Colonic mucosa (tissue), 4 donors: ENCODE measurements at places on chromosomes 5 and 9.

- no peak for DNase-seq
Measured at GRCh38 chr5:145859897-145860296, 12.9 kb downstream of the GRXCR2 start.

GRCh38 chr5:143613329-143613728, 198.6 kb upstream of the HMHB1 start:
- no peak for DNase-seq

- DNase-seq = no peak
Measured at GRCh38 chr5:127518319-127518621, 830 bp downstream of the PRRC1 start.

DNA sequence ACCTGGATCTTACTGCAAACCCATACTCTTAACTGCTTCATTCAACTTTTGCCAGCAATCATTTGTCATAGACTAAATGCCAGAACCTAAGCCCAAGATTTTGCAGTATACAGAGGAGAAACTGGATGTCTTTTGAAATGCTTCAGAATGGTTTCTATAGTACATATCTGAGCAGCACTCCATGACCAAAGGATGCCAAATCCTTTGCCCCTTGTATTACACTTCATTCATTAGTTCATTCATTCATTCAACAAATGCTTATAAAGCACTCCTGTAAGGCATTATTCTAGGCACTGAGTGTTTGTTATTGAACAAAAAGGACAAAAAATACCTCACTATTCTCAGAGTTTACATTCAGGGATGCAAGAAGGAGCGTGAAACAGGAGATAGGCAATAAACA, 119.9 kb downstream of the SLC1A3 start:
- DNase-seq = no peak

DNA sequence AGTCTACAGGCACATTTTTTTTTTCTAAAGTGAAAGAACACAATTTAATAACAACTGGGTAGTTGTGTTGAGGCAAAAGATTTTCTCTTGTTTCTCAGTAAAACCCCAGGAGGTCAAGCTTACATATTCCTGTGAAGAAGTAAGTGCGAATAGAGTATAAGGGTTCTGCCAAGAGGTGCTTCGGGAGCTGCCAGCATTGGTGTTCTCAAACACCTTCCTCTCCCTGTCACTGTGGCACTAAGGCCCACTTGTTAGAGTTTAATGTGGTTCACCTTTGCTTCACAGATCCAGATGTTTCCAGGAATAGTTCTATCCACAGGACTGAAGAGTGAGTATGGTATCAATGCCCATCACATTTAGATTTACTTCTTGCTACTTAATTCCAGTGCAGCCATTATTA, 91.7 kb upstream of the C6 start:
- DNase-seq = no peak

DNA sequence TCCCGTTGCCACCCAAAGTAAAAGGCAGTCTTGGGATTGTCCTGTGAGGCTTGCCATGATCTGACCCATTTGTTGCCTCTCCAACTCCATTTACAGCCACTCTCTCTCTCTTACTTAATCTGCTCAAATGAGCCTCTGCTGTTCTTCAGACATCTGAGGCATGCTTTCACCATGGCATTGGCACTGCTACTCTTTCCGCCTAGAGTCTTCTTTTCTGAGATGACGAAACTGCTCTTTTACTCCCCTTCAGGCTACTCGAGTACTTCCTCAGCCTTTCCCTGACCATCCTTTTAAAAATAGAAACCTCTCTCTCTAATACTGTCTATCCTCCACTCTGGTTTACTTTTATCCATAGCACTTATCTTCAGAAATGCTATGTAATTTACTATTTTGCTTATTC, 9.0 kb downstream of the FOCAD start:
- DNase-seq = no peak

DNA sequence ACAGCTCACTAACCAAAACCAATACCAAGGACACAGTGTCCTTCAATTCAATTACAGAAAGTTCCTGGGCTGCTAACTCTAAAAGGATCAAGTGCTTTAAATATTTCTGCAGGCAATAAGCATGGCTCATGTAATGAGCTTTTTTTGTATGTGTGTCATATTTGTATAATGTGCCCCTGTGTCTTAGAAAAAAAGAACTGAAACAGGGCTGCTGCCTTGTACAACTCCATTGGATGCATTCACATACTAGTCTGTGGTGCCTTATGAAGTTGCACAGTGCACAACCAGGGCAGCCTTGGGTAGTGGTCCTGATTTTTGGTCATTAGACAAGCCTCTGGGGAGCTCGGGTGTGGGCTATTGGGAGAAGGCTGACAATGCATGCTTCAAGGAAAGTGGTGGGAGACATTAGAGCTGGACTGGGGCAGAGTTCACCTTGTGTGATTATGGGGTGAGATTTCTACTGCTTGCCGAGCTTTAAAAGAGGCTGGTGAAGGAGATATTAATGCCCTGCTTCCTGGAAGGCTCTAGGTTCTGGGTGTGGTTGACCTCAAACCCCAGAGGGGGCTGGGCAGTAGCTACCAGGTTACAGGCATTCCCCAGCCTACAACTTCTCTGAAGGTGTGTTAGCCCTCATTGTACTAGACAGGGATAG, 3.6 kb upstream of the CPEB4 start:
- DNase-seq = peak; percentile 78

GRCh38 chr9:112559629-112560413, 73.2 kb downstream of the KIAA1958 start:
- no peak for DNase-seq

DNA sequence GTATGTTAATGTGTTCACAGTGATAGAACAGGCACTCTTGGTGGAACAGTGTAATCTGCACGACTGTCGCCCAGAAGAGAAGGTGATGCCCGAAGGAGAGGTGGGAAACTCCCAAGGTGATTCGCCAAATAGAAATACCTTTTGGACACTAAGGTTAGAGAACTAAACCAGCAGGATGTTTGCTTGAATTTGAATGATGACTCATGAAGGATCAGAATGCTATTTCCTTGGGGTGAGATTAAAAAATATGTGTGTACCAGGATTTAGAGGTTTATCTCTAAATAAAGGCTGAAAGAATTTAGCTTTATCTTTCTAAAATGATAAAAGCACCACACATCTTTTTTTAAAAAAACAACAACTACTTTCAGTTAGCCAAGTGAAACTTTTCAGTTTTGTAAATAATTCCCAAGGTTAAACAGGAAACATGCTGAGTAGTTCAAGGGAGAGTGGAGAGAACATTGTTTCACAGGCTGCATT, 297.4 kb upstream of the TAS2R1 start:
- DNase-seq = no peak

- peak; percentile 53 for DNase-seq
Measured at GRCh38 chr9:81787747-81788632, 98.6 kb upstream of the TLE1 start.

- DNase-seq = peak; percentile 83
Measured at GRCh38 chr9:130243015-130243881, 22.3 kb upstream of the HMCN2 start.

GRCh38 chr9:5470122-5470521, 19.8 kb downstream of the CD274 start:
- no peak for DNase-seq

- no peak for DNase-seq
Measured at GRCh38 chr5:179142434-179143198, 82.4 kb downstream of the ZNF354C start.

GRCh38 chr5:154260224-154260927, 69.8 kb downstream of the GALNT10 start:
- DNase-seq = no peak

DNA sequence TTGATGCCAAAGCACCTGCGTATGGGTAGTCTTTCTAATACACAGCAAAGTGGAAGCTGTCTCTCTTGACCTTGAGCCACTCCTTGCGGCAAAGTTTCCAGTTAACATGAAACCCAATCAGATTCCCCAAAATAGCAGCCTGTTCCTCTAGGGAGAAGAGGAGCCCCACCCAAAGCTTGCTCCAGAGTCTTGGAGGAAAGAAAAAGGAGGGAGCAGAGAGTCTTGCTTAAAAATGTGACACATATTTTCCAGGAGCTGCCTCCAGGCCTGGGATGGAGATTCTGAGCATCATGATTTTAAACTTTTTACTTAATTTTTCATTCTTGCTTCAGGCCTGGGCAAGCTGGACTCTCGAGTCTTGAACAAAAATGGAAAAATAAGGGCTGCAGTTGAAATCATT, 223.5 kb upstream of the TNC start:
- no peak for DNase-seq

GRCh38 chr5:67502951-67503350, 306.4 kb upstream of the CD180 start:
- no peak for DNase-seq

DNA sequence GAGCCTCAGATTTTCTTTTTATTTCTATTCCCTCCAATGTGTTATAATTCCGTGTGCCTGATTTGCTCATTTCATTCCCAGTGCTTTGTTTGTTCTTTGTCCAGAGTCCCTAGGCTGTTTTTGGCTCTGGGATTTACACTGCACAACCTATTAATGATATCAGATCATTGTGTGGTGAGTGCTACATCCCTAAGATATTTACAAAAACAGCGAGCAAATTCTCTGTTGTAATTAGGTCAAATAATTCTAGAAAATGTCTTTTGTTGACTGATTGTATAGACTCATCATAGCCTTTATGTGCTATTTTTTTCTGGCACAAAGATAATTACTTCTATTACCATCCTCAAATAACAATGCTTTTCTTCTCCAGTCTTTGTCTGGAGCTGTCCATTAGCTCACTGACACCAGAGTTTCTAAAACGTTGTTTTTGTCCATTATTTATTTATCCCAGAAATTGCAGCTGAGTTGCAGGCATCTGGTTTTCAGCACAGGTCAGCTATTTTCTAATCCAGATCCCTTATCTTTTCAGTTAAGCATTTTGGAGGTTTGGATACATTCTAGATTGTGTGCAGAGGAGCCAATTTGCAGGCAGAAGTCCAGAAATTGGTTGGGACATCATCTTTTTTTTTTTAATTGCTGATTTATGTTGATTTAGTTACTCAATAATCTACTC, 379.9 kb upstream of the DMAC1 start:
- no peak for DNase-seq

DNA sequence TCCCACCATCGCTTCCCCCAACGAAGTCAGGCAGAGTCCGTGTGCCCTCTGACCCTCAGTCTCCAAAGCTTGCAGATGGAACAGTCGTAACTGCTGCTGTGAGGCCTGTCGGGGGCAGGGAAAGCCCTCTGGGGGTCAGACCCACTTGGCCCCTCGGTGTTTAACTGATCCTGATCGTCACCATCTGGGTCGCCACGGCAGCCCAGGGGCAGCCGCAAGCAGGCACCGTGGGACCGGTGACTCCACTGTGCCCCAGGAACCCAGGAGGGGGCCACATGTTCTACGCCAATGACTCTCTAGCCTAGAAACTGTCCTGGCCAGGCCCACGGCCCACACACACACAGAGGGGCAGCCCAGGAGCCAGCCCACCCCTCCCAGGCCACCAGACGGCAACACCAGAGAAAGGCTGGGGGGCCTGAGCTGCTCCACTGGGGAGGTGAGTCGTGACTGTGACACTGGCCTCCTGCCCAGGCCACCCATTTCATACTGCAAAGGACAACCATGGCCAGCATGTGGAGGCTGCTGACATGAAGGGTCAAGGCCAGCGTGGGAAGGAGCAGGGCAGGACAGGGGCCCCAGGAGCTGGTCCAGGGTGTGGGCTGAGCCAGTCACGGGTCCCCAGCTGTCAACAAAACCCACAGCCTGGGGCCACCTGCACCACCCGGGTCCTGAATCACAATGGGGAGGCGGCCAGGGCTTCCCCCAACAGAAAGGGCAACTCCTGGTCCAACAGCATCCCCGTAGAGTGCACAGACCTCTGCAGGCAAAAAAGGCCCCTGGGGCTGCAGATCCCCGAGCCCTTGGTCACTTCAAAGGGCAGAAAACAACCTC, 20.8 kb downstream of the VAV2 start:
- DNase-seq = no peak

- no peak for DNase-seq
Measured at GRCh38 chr5:93584596-93585040, 1.6 kb downstream of the NR2F1 start.

DNA sequence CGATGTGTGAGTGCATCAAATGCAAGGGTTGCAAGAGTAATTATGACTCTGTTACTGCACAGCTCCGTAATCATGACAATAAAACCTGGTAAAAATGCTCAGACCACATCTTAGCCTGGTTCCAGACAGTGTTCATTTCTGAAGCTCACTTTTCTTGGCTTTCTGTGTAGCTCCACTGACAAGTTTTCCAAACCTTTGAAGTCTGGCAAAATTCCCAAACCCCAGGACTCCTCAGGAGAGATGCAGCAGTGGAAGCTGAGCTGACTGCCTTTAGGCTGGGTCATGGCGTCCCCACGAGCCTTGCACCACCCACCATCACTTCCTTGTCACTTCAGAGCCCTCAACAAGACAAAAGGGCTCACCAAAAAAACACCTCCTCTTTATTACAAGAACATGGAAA, 131.6 kb upstream of the TAS2R1 start:
- no peak for DNase-seq

GRCh38 chr9:105273731-105274130, 29.3 kb downstream of the SLC44A1 start:
- no peak for DNase-seq

GRCh38 chr5:90941002-90941720, 382.6 kb downstream of the ADGRV1 start:
- no peak for DNase-seq

- DNase-seq = no peak
Measured at GRCh38 chr5:115309751-115310370, 13.4 kb upstream of the CCDC112 start.

DNA sequence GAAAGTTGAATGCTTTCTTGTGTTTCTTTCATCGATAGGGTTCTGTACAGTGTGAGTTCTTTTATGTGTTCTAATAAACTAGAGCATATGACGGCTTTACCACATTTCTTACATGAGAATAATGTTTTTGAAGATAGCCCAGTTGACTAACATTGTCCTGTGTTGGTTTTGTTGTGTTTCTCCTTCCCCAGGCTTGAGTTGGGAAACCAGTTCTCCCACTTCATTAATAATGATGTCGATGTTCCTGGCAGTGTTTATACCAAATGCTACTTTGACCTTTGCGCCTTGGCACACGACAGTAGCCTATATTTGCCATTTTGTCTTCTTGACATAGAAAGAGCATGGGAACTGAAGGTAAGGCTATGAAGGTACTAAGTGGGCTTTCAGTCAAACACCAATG, 14.4 kb upstream of the ZNF782 start:
- DNase-seq = peak; percentile 47

DNA sequence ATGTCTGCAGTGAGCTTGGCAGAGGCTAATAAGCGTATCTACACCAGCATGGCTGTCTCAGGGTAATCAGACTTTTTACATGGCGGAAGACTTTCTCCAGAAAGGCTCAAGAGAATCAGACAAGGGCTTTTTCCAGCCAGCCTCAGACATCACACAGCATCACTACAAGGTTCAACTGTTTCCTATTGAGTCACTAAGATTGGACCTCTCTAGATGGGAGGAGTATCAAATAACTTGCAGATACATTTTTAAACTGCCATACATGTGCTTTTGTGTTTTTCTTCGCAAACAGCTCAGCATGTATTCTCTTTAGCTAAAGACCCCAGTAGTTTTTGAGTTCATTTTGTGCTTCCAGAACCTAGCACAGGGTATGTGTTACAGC, 22.9 kb upstream of the PIK3R1 start:
- DNase-seq = no peak

GRCh38 chr5:12250454-12250853, 346.2 kb upstream of the CTNND2 start:
- no peak for DNase-seq

GRCh38 chr9:113921396-113921925, 45.4 kb downstream of the ZNF618 start:
- DNase-seq = no peak
